ENCODE measurements at places on chromosomes 6 and 20. TPM values are rescaled to one million over a fixed set of nuclear protein-coding genes. Genes with fewer than 3 reads are reported as not detected.

DNA sequence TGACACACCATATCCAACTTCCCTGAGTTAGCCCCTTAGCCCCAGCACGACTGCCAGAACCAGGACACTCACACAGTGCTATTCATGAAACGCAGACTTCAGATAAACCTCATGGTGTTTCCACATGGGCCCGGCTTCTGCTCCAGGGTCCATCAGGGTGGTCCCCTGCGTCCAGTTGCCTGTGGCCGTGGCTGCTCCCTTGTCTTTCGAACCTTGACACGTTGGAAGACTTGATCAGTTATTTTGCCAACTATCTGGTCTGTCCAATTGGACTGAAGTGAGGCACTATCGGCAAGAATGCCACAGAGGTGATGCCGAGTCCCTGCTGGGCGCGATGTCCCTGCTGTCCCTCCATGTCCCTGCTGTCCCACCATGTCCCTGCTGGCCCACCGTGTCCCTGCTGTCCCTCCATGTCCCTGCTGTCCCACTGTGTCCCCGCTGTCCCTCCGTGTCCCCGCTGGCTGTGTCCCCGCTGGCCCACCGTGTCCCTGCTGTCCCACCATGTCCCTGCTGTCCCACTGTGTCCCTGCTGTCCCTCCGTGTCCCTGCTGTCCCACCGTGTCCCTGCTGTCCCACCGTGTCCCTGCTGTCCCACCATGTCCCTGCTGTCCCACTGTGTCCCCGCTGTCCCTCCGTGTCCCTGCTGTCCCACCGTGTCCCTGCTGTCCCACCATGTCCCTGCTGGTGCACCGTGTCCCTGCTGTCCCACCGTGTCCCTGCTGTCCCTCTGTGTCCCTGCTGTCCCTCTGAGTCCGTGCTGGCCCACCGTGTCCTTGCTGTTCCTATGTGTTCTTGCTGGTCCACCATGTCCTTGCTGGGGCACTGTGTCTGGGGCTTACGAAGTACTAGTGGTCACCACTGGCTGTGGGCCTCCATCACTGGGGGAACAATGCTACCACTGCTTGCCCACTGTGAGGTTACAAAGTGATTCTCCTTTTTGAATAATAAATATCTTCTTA, 251.4 kb downstream of the DLL1 start:
- H3K36me3 ChIP-seq, result no peaks in the 10 kb centered on the region
- peak; percentile 4 for DNase-seq
- H3K4me1 ChIP-seq, result no peaks in the 10 kb centered on the region
- H3K27me3 ChIP-seq, result peaks cover 2% of the 10 kb centered on the region

GRCh38 chr20:15362849-15363248, 1025.4 kb upstream of the FLRT3 start:
- no peak overlapping the region for H3K4me3 ChIP-seq
- H3K27ac ChIP-seq, result no peak overlapping the region
- no peak for DNase-seq
- no peaks in the 10 kb centered on the region for H3K27me3 ChIP-seq
- H3K4me1 ChIP-seq, result no peaks in the 10 kb centered on the region
- no peaks in the 10 kb centered on the region for H3K36me3 ChIP-seq

DNA sequence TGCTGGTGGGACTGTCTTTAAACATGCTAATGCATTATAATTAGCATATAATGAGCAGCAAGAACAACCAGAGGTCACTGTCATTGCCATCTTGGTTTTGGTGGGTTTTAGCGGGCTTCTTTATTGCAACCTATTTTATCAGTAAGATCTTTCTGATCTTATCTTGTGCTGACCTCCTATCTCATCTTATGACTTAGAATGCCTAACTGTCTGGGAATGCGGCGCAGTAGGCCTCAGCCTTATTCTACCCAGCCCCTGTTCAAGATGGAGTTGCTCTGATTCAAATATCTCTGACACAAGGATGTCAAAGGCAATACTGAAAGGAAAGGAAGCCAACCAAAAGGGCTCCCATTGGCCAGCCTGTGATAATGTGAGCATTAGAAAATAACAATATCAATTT, 29.8 kb upstream of the SEC63 start:
- no peak overlapping the region for H3K4me3 ChIP-seq
- H3K4me1 ChIP-seq, result peaks cover 39% of the 10 kb centered on the region
- peaks cover 3% of the 10 kb centered on the region for H3K36me3 ChIP-seq
- DNase-seq, result no peak
- H3K27ac ChIP-seq, result no peak overlapping the region
- no peaks in the 10 kb centered on the region for H3K27me3 ChIP-seq

DNA sequence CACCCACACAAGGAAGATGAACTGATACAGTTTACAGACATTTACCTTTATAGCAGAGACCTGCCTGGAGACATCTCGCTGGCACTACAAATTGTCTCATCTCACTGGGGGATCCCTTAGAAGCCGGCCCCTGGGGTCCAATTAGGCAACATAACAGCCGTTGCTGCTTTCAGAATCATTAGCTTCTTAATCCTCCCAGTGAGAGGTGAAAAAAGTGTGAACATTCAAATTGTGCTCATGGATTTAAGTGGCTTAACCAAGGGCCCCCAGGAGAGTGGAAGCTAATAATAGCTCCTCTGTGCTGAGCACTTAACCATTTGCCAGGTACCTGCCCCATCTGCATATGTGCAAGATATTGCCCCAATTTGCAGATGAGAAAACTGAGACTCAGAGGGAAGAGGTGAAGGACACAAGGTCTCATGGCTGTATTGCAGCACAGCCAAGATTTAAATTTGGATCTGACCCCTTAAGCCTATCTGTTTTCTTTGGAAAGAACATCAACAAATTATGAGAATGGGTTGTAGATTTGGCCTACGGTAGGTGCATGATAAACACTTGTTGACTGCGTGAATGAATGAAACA, 101.0 kb downstream of the EYA2 start:
- no peaks in the 10 kb centered on the region for H3K36me3 ChIP-seq
- no peak overlapping the region for H3K4me3 ChIP-seq
- peaks cover 17% of the 10 kb centered on the region for H3K4me1 ChIP-seq
- H3K27me3 ChIP-seq, result no peaks in the 10 kb centered on the region
- DNase-seq, result no peak

DNA sequence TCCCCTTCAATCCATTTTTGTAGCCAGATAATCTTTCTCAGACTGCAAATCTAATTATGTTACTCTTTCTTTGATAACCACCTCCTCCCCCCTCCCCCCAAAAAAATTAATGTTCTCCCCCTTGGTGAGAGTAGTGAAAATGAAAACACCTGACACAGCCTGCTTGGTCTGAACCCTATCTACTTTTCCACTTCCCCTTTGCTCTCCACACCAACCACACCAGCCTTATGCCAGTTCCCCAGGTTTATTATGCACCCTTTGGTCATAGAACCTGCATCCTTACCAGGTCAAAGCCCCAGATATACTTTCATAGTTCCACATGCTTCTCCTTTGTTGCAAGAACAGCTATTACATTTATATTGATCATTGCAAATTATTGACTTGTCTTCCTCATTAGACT, 19.4 kb downstream of the PFDN4 start:
- H3K36me3 ChIP-seq, result no peaks in the 10 kb centered on the region
- DNase-seq, result no peak
- no peaks in the 10 kb centered on the region for H3K4me1 ChIP-seq
- no peak overlapping the region for H3K4me3 ChIP-seq
- H3K27me3 ChIP-seq, result no peaks in the 10 kb centered on the region
- no peak overlapping the region for H3K27ac ChIP-seq

DNA sequence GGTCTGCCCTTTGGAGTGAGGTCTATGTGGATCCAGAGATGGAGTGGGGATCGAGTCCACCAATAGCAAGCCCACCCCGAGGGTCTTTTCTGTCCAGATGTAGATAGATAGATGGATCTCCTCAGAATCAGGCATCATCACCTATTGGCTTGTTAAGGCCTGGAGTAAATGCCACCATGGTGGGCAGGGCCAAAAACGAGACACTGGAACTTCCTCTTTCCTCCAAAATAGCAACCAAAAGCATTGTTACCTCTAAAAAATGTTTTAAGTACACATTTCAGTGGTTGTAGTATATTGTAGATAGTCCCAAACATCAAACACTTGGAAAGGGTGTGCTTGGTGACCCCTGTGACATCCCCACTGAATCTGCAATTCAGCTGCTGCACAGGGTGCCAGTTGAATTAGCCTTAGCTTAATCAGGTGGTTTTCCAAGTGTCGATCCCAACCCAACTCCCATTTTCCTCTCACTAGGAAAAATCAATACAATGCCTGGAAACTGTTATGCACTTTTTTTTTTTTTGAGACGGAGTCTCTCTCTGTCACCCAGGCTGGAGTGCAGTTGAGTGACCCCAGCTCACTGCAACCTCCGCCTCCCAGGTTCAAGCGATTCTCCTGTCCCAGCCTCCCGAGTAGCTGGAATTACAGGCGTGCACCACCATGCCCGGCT, 35.0 kb upstream of the NELFCD start:
- no peaks in the 10 kb centered on the region for H3K36me3 ChIP-seq
- H3K4me1 ChIP-seq, result peaks cover 8% of the 10 kb centered on the region
- DNase-seq, result no peak
- no peak overlapping the region for H3K4me3 ChIP-seq
- no peak overlapping the region for H3K27ac ChIP-seq

DNA sequence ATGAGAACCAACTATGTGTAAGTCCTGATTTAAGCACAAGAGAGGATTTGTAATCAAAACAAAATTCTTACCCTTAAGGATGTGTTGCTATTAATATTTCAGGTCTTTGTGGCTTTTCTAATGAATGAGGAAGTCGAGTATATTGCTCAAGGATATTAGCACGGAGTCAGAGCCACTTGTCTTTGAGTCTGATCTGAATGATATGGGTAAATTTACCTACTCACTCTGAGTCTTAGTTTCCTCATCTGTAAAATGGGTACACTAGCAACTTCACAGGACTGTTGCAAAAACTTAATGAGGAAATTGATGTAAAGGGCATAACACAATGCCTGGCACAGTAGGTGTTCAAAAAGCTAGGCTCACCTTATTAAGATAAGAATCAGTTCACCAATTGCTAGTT, 30.0 kb upstream of the QKI start:
- H3K27me3 ChIP-seq, result no peaks in the 10 kb centered on the region
- DNase-seq, result no peak
- no peaks in the 10 kb centered on the region for H3K36me3 ChIP-seq
- no peak overlapping the region for H3K27ac ChIP-seq

DNA sequence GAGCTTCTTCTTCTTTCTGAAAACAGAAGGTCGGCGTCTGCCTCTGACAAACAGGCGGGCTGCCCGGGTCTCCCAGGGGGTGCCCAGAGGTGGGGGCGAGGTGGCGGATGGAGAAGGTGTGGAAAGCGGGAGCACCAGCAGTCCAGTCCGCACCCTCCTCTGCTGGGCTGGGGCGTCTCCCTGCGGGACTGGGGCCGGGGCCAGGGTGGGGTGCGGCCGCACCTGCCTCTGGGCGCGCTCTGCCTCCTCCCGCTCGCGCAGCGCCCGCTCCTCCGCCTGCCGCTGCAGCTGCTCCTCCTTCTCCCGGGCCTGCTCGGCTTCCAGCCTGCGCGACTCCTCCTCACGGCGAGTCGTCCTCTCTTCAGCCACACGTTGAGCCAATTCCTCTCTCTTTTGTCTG, 71.1 kb upstream of the BCLAF1 start:
- H3K27ac ChIP-seq, result no peak overlapping the region
- no peaks in the 10 kb centered on the region for H3K27me3 ChIP-seq
- H3K4me1 ChIP-seq, result no peaks in the 10 kb centered on the region
- DNase-seq, result no peak

DNA sequence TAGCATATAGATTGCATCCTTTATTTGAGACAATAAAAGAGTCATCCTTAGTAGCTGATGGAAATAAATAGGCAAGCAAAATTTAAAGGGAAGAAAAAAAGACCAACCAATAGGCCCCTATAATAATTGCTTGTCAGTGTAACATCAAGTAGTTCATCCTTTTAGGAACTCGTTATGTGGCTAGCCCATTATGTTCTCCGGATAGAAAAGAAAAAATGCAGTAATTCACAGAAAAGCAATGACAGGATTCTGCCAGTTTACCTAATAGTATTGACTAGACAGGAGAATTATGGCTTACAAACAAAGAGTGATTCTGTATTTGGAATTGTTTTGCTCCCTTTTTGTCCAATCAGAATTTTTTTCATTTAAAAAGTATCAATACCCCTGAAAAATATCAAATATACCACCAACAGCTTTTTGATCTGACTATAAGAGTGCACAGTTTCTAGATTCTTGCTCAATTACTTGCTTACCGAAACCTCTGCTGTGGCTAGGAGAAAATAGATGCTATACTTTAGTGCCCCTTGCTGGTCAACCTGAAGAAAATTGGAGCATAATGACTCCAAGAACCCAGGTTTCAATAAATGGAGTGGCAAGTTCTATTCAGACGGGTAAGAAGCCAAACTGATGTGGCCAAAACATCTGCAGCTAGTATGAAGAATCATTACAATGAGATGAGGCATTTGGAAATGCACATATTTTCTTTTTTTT, 91.5 kb upstream of the SASH1 start:
- H3K4me3 ChIP-seq, result no peak overlapping the region
- no peak for DNase-seq
- H3K4me1 ChIP-seq, result peaks cover 35% of the 10 kb centered on the region
- H3K27me3 ChIP-seq, result no peaks in the 10 kb centered on the region
- no peak overlapping the region for H3K27ac ChIP-seq

- H3K27ac ChIP-seq, result no peak overlapping the region
- H3K4me3 ChIP-seq, result no peak overlapping the region
- DNase-seq, result no peak
Measured at GRCh38 chr6:4388675-4389074, 253.3 kb upstream of the ECI2 start.

DNA sequence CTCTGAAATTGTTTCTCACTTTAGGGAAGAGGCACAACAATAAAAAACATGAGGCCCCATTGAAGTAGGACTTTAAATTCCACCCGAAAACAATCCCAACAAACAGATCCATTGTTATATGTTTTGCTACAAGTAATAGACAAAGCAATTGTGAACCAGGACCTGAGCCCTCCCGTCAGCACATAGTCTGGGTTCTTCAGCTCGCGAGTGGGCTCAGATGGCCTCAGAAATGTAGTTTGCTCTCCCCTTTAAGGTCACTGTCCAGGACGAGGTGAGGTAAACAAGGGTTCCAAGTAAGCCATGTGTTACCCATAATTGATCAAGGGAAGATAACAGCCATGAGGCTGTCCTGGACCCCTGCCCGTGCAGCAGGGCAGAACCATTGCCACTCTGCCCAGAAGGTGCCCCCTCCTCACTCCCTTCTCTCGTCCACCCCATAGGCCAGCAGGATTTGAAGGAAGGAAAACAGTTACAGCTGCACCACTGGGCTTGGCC, 160.1 kb upstream of the QKI start:
- no peaks in the 10 kb centered on the region for H3K36me3 ChIP-seq
- peaks cover 6% of the 10 kb centered on the region for H3K27me3 ChIP-seq
- H3K4me1 ChIP-seq, result no peaks in the 10 kb centered on the region
- no peak overlapping the region for H3K4me3 ChIP-seq
- DNase-seq, result no peak

GRCh38 chr6:154367336-154367735, 10.7 kb upstream of the IPCEF1 start:
- H3K4me3 ChIP-seq, result no peak overlapping the region
- H3K4me1 ChIP-seq, result peaks cover 15% of the 10 kb centered on the region
- no peaks in the 10 kb centered on the region for H3K36me3 ChIP-seq
- H3K27me3 ChIP-seq, result no peaks in the 10 kb centered on the region

- no peak overlapping the region for H3K4me3 ChIP-seq
- H3K27me3 ChIP-seq, result peaks cover 2% of the 10 kb centered on the region
- H3K36me3 ChIP-seq, result no peaks in the 10 kb centered on the region
- no peak for DNase-seq
- no peaks in the 10 kb centered on the region for H3K4me1 ChIP-seq
Measured at GRCh38 chr20:59765599-59766177, 161.3 kb downstream of the PHACTR3 start.

Gene RRP36
- total RNA-seq, result 45.9 TPM

Gene ARMC2
- 11.3 TPM for total RNA-seq

Gene LTA
- total RNA-seq, result not detected

Gene GSTA2
- not detected for total RNA-seq
